NCI-H82 (cell line): ENCODE measurements at places on chromosomes 1 and 21.
A peak's percentile ranks its signal among the peaks of the same experiment; 100 is the strongest.

- DNase-seq = no peak
Observed at GRCh38 chr21:45709696-45710268, 66.3 kb downstream of the PCBP3 start.

DNA sequence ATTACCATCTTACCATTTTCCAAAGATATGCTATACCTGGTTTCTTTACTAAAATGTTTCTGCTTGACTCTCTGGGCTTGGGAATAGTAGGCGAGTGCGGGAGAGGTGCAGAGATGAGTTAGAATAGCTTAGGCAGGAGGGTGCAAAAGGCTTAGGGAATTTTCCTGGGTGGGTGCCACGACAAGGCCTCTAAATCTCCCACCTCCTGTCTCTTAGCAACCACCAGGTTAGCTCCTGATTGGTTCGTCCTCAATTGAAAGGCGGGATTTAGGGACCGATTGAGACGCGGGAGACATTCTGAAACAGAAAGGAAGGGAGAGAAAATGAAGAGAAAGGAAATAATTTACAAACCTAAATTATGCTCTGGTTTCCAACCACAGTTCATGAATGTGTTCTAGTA, 3.1 kb downstream of the ACKR1 start:
- peak; percentile 91 for DNase-seq

DNA sequence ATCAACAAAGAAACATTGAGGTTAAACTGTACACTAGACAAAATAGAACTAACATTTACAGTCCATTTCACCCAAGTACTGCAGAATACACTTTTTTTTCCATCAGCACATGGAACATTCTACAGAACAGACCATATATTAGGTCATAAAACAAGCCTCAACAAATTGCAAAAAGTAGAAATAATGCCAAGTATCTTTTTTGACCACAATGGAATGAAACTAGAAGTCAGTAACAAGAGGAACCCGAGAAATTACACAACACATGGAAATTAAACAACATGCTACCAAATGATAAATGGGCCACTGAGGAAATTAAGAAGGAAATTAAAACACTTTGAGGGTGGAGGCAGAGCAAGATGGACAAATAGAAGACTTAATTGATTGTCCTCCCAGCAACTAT, 8.4 kb upstream of the C1orf185 start:
- no peak for DNase-seq

- no peak for DNase-seq
Observed at GRCh38 chr1:117964290-117965038, 34.9 kb downstream of the WDR3 start.

GRCh38 chr1:157519451-157519850, 32.9 kb downstream of the FCRL5 start:
- no peak for DNase-seq

GRCh38 chr1:151518936-151519335, 7.7 kb downstream of the CGN start:
- DNase-seq = no peak

GRCh38 chr21:18204931-18205330, 39.7 kb upstream of the CHODL start:
- DNase-seq = peak; percentile 55

DNA sequence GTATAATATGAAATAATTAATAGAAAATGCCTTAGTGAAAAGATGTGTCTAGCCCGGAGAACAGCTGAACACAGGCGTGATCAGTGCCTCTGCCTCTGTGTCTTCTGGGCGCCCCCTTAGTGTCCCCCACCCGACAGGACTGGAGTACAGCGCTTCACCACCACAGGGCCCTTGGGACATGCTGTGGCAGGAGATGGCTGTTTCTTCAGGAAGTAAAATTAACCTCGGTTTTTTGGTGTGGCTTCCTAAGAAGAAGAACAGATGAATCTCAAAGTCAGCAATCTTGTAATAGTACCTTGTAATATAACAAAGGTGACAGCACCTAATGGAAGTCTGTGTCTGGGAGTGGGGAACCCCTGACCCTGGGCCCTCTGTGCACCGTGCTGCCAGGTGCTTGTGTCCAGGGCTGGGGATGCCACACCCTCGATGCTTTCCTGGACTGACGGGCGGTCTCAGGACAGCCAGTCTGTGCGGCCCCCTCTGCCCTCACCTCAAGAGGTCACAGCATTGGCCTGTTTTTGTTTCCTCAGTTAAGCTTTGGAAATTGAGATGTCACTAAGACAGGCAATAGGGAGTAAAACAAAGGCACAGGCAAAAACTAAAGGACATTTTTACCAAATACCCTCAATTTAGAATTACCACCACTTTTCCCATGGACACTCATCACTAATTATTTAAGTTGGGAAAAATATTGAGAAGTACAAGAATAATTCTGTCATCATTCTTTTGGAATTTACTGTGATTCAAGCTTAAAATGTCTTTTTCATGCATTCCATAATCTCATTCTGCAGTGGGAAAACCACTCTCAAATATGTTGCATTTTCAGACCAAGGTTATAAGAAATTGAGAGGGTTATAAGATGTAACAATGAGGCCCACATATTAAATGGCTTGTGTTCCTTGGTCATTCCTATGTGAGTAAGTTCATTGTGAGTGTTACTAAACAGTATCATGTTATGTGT, 79.3 kb downstream of the ADARB1 start:
- DNase-seq = no peak

GRCh38 chr1:65820983-65821382, 28.3 kb downstream of the PDE4B start:
- DNase-seq = no peak

DNA sequence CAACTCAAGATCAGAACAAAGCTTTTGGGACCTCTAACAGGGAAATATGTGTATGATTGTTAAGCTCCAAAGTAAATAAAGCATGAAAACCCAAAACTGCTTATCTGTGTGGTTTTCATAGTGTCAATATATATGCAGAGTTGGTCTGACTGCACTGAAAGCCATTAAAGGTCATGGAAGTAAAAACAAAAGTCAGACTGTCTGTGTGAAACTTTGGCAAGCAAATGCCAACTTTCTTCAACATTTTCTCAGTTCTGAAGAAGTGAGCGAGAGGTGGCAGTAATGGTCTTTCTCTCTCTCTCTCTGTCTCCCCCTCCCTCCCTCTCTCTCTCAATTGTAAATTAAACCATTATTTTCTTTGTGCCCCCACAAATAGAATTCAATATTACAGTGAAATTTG, 100.1 kb upstream of the S1PR1 start:
- DNase-seq = no peak
